Hepatic stellate cell (primary cell): ENCODE measurements at places on chromosomes 12 and 14.

GRCh38 chr12:109461049-109461845 is 15.9 kb downstream of the KCTD10 start:
- DNase-seq: peak; percentile 64

GRCh38 chr12:113058553-113058952 is 2.0 kb downstream of the DTX1 start:
- no peak for DNase-seq

- DNase-seq: no peak
These were observed 32.8 kb downstream of the TSHR start for GRCh38 chr14:80988192-80988591.

DNA sequence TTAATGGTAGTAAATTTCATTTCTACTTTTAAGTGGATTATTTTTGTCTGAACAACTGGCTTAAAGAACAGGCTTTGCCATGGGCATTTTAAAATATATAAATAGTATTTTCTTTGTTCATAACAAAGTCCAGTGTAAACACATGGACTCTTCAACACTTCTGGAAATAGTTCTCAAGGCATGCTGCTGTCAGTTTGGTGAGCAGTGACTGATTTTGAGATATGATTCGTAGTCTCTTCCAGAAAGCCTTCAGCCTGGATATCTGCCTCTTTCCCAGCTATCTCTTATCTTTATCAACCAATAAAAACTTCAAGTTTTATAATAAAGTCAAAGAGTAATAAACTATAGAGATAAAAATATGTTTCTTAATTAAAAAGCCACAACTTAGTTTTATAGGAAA is 110.7 kb downstream of the NAV3 start:
- DNase-seq: no peak

- DNase-seq: no peak
These were observed 15.3 kb downstream of the GRIP1 start for GRCh38 chr12:66663611-66664010.

DNA sequence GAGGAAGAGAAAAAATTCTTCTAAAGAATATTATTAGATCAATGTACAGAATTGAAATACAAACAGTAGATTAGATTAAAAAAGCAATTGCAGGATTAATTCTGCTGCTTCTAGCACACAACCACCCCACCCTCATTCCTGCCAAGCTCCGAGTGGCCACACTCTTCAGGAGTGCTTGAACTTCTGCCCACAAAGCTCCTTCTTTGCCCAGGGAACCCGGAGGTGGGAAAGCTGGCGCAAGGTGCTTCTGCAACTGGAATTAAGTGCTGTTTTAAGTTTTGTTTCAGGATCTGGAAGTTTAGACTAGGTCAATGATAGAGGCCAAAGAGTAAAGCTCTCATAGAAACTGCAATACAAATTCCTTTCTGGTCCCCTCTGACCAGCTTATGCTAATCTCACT is 94.1 kb upstream of the BMP4 start:
- DNase-seq: no peak

- no peak for DNase-seq
These were observed 3.7 kb upstream of the SLC35F4 start for GRCh38 chr14:57869617-57870016.

DNA sequence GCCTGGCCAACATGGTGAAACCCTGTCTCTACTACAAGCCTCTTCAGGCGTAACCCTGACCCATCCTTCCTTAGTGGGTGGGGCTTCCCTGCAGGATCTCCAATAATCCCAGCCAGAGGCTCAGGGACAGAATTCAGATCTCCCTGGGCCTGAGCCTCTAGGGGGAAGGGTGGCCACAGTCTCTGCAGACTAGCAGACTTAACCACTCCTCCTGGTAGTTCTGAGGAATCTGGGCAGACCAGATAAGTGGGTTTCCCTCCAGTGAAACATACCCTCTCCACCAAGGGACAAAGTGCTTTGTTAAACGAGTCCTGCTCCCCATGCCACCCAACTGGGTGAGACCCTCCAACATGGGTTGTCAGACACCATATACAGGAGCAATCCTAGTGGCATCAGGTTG is 36.6 kb upstream of the TRIM9 start:
- DNase-seq: no peak

DNA sequence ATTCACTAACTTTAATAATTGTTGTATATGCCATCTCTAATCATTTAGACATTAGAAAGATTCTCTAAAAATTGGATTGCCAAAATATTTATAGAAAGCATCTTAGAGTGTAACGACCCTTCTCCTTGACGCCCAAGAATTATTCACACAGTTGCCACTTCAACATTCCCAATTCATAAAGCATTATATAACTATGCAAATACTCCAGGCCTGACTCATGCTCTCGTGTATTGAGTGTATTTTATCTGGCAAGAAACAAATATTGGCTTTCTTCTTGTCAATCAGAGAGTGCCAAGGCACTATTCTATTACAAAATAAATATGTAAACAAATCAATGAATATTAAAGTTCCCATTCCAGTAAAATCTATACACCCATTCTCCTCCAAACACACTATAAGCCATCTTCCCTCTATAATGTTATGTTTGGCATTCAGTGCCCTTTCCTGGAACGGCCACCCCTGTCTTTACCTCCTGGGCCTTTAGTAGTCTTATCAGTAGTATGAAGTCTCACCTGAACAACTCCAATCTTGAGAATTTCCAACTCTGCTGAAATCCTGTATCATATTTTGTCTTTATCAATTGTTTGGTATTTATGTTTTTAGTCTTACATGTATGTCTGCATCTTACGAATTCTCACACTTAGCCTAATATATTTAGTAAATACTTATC is 182.6 kb downstream of the PIK3C2G start:
- no peak for DNase-seq

DNA sequence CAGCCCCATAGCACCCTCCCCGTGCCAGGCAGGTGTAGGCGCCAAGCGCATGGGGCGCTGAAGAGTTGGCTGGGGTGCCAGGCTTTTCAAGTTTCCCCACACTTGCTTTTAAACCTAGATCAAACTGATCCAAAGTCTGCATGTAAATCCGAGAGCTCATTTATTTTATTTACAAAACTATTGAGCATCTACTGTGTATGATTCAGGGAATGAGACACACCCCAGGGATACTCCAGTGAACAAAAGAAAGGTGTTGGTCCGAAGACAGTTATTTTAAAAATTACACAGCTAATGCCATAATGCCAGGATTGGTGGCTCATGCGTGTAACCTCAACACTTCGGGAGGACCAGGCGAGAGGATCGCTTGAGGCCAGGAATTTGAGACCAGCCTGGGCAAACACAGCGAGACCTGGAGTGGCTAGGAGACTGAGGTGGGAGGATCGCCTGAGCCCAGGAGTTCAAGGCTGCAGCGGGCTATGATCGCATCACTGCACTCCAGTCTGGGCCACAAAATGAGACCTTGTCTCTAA is 780 bp upstream of the SLC41A2 start:
- no peak for DNase-seq

DNA sequence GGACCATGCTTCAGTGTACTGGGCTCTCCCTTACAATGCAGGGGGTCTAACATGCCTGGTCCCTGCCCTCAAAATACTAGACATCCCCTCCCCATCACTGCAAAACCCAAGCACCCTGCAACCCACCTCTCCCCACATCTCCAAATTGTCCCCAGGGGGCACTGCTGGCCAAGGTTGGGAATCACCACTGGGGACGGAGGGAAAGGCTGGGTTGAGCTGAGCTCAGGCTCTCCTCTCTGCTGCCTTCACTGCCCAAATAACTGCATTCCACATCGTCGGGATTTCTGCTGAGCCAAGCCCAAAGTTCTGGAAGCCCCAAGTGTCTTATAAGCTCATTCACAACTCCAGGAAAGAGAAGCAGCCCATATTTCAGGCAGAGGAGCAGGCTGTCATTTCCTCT is 69.6 kb downstream of the NT5DC3 start:
- peak; percentile 57 for DNase-seq

- no peak for DNase-seq
These were observed 19.1 kb downstream of the TMTC2 start for GRCh38 chr12:82705774-82706173.

GRCh38 chr12:103745962-103746361 is 95.1 kb downstream of the NT5DC3 start:
- no peak for DNase-seq

DNA sequence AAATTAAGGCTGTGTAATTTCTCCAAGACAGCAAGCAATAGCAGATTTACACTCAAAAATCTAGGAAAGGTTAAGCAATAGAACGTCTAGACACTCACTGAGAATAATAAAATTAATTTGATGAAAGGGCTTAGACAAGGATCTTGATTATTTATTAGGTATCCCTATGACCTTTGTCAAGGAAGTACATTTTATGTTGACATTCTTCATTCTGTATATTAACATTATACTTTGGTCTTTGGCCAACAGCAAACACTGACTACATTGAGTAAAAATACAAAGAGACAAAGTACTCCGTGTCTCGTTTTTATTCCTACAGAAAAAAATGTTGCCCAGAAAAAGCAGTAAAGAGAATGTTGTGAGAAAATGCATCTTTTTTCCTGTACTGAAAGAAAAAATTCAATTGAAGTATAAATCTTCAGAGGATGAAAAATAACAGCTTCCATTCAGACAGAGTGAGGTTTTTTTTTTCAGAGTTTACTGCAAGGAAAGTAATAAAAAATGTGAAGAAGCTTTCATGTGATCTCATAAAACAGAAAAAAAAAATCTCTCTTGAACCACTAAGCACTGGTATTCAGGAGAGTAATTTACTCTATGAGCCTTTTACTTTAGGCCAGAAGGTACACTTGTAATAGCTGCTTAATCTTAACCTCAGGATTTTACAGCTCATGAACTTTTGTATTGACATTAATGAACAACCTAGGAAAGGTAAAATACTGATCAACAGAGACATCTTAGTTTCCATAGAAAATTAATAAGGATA is 605.0 kb downstream of the FSCB start:
- no peak for DNase-seq

GRCh38 chr12:124077701-124078100 is 104.7 kb downstream of the ZNF664 start:
- no peak for DNase-seq

DNA sequence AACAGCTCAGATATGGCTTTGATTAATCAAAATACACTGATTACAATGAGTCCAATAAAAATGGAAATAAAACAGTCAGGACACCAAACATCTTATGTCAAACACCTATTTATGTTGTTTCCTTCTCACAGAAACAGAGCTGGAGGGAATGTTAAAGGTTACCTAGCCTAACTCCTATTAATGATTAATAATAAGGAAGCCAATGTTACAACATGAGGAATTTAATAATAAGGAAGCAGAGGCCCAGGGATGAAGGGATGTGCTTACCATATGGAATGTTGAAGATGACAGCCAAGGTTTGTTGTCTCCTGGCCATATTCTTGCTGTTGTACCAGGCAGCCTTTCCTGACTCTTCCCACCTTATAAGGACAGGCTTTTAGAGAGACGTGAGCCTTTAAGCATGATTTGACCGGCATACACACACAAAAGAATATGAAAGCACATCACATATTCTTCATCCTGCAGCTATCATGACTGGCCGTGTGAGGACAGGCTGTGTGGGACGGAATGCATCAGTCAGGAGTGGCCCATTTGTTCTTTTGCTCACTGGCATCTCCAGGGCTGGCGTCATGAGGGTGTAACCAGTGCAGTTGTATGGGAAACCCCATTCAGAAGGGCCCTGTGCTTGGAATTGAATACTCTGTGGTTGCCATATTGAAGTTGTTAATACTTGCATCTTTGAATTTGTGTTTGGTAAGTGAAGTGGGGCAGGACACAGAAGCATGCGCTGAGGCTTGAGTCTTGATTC is 3.1 kb upstream of the GPRC5D start:
- DNase-seq: no peak

- no peak for DNase-seq
These were observed 52.2 kb downstream of the SSH1 start for GRCh38 chr12:108805136-108805535.

- no peak for DNase-seq
These were observed 11.4 kb upstream of the PKP2 start for GRCh38 chr12:32907898-32908476.

DNA sequence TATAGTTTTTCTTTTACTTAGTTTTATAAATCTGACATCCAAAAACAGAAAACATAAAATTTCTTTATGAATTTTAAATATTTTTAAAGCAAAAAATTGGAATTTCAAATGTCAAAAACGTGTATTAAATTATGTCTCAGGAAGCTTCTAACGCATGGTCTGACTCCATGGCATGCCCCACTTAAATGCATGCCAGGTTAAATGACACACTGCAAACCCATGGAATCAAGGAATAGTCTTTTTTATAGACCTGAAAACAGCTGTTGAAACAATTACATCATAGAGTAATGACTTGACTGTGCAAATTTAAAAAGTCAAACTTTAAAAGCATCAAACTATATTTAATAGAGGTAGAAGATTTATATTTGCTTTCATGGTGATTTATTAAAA is 96.1 kb upstream of the DACT1 start:
- no peak for DNase-seq

DNA sequence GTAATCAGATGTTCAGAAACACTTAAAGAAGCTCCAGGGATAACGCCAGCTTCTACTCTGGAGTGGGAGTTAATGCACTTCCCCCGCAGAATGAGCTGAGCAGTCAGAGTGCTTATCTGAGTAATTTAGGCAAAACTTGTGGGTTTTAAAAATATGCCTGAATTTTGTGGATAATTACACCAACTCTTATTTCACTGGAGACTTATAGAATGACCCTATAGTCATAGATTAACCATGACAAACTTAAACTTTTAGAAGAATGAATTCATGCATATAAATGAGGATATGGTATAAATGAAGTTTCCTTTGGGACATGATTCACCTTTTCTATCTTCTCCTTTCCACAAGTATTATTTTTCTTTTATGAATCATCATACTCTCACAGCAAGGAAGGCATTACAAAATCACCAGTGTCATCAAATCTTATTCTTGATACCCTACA is 241.1 kb upstream of the FBXO33 start:
- no peak for DNase-seq

- no peak for DNase-seq
These were observed 38.6 kb downstream of the BCL11B start for GRCh38 chr14:99233222-99234035.

GRCh38 chr12:111445726-111446581 is 40.2 kb downstream of the SH2B3 start:
- no peak for DNase-seq

DNA sequence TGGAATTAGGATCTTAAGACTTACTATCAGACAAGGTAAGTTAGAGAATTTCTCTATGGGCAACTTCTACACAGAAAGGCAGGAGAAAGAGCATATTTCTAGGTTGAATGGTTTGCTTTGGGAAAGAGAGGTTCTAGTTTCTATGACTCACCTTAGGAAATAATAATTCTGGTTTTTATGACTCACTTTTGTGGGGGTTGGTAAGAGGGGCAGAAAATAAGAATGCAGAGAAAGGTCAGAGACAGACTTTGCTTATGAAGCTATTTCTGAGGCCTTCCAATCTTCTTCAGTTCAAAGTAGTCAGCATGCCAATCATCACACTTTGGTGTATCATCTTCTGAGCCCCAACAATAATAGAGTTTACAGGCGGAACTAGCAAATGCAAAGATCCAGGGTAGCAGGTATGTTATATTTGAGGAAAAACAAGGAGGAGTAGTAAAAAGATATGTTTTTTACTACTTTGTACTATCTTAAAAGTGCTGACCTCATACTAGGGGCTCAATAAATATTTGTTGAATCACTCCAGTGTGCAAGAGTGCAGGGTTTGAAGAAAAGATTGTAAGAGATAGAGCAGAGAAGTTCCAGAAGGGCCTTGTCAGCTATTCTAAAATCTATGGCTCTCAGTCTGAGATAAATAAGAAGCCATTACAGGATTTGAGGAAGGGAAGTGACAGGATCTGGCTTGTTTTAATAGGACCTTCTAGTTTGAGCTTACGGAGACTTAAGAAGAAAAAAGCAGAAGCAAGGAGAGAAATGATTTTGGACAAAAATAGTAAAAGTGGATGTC is 56.7 kb upstream of the LRFN5 start:
- no peak for DNase-seq
